ENCODE measurements at places on chromosomes 4 and X.

DNA sequence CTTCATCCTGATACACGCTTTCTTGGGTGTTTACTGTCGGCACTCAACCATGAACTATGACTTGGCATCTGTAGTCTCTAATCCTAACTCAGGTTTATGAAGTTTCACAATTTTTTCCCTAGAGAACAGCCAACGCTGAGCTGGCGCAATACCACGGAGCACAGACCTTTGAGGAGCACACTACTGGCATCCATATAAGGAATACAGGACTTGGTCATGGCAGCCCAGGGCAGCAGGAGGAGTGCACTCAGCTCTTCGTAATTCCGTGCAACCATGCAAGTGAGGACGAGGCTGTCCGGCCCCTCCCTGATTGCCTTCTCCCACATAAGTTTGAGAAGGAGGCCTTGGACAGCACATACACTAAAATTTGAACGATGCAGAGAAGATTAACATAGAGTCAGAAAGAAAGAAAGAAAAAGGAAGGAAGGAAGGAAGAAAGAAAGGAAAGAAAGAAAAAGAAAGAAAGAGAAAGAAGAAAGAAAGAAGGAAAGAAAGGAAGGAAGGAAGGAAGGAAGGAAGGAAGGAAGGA is 41.0 kb upstream of the PDLIM5 start:
- H3K4me1 ChIP-seq, result no peaks in the 10 kb centered on the region
- H3K36me3 ChIP-seq, result no peaks in the 10 kb centered on the region
- H3K4me3 ChIP-seq, result no peak overlapping the region

- H3K4me3 ChIP-seq, result no peak overlapping the region
- no peaks in the 10 kb centered on the region for H3K36me3 ChIP-seq
- H3K27ac ChIP-seq, result no peak overlapping the region
- DNase-seq, result no peak
- H3K4me1 ChIP-seq, result no peaks in the 10 kb centered on the region
Observed at GRCh38 chr4:186900984-186901383, 177.3 kb upstream of the FAT1 start.

- H3K4me3 ChIP-seq, result no peak overlapping the region
- no peaks in the 10 kb centered on the region for H3K4me1 ChIP-seq
- no peaks in the 10 kb centered on the region for H3K36me3 ChIP-seq
- H3K27me3 ChIP-seq, result no peaks in the 10 kb centered on the region
- no peak for DNase-seq
- H3K27ac ChIP-seq, result no peak overlapping the region
Observed at GRCh38 chrX:146614663-146615478, 194.7 kb upstream of the CXorf51B start.

GRCh38 chrX:83336454-83336853 is 171.6 kb upstream of the POU3F4 start:
- no peak for DNase-seq
- H3K4me3 ChIP-seq, result no peak overlapping the region
- no peaks in the 10 kb centered on the region for H3K27me3 ChIP-seq
- no peak overlapping the region for H3K27ac ChIP-seq
- no peaks in the 10 kb centered on the region for H3K36me3 ChIP-seq

DNA sequence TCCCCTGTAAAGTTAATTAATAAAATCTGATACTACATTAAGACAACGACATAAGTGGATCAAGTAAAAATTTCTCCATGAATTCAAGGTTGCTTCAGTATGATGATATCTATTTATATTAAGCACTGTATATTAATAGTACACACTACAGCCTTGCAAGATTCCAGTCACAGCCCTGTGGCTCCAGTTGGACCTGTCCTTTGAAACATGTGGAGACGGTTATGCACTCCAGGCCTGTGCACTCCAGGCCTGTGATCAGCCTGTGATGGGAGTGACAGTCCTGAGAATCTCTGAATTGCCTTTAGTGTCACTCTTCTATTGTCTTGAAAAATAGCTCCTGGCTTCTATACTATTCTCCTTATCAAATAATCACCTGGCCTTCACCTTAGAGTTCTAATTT is 981.1 kb upstream of the AGA start:
- no peak overlapping the region for H3K27ac ChIP-seq
- no peaks in the 10 kb centered on the region for H3K27me3 ChIP-seq
- H3K36me3 ChIP-seq, result no peaks in the 10 kb centered on the region
- no peak overlapping the region for H3K4me3 ChIP-seq

DNA sequence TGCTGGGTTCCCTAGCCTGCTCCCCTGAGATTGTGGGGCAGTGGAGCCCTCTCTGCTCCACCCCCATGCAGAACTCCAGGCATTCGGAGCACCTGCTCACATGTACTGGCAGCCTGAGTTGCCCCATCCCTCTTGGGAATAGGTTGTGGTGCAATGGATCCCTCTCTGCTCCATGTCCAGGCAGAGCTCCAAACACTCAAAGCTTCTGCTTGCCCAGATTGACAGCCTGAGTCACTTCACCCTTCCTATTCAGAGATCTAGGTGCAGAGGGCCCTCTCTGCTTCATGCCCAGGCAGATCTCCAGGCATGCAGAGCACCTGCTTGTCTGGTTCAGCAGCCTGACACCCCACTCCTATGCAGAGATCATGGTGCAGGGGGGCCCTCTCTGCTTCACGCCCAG is 18.6 kb upstream of the TEX13B start:
- peaks cover 8% of the 10 kb centered on the region for H3K4me1 ChIP-seq
- no peak overlapping the region for H3K27ac ChIP-seq
- peaks cover 11% of the 10 kb centered on the region for H3K27me3 ChIP-seq

DNA sequence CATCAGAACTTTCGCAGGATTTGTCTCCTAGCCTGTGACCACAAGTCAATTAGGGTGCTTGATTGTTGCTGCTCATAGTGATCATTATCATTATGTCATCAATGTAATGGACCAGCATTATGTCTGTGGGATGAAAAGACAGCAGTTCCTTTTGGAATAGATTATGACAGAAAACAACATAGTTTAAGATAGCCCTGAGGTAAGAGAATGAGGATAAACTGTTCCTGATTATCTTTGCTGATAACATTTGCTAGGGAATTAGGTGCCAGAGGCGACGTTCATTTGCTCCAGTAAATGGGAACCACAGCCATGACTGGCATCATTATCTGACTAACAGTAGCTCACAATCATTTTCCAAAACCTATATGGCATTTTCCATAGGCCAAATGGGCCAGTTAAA is 12.7 kb upstream of the THOC2 start:
- no peak for DNase-seq
- H3K27ac ChIP-seq, result no peak overlapping the region
- no peaks in the 10 kb centered on the region for H3K27me3 ChIP-seq
- H3K4me1 ChIP-seq, result peaks cover 5% of the 10 kb centered on the region
- H3K36me3 ChIP-seq, result no peaks in the 10 kb centered on the region
- H3K4me3 ChIP-seq, result no peak overlapping the region

DNA sequence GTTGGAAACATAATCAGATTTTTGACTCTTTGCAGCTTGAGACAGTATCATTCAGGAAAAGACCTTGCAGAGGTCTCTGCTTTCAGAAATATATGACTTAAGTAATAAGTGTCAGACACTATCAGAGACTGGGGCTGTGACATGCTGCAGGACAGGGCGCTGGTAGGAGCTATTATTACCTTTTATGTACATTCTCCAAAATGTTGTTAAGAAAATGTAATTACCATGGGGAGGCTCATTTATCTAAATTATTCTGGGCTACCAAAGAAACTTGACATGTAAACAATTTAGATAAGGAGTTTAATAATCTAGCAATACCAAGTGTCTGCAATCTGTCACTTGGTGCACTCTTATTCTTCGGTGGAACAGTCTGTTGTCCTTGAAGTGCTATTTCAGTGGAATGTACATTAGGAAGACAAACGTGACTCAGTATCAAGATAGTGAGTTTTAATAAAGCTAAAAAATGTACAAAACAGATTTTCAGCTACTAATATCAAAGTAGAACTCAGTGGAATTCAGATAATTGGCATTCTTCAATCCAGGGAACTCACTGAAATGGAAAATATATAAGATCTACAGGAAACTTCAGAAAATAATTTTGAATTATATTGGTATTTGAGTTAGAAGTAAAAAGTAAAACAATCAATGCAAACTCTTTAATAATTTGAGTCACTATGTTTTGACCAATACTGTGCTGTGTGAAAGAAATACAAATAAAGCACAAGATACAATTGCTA is 214.5 kb downstream of the KCNIP4 start:
- DNase-seq, result no peak
- no peak overlapping the region for H3K27ac ChIP-seq
- no peak overlapping the region for H3K4me3 ChIP-seq
- no peaks in the 10 kb centered on the region for H3K36me3 ChIP-seq

All from activated CD4-positive, alpha-beta T cell treated with anti-CD3 and anti-CD28 coated beads, Interleukin-2, amount 10 ng/mL, durations not matched to agents 7 days and 5 days (primary cell).